ENCODE measurements at places on chromosomes 3 and 15.
A peak's percentile ranks its signal among the peaks of the same experiment; 100 is the strongest.

- no peak for DNase-seq
- no peak overlapping the region for H3K27ac ChIP-seq
- H3K27me3 ChIP-seq: no peaks in the 10 kb centered on the region
- no peaks in the 10 kb centered on the region for H3K36me3 ChIP-seq
Measured at GRCh38 chr15:67564968-67565345, 22.5 kb downstream of the MAP2K5 start.

GRCh38 chr3:142987707-142988106, 13.7 kb upstream of the U2SURP start:
- no peaks in the 10 kb centered on the region for H3K36me3 ChIP-seq
- H3K4me1 ChIP-seq: no peaks in the 10 kb centered on the region
- H3K27ac ChIP-seq: no peak overlapping the region
- no peak for DNase-seq

GRCh38 chr3:3531476-3531875, 267.8 kb upstream of the LRRN1 start:
- H3K27me3 ChIP-seq: no peaks in the 10 kb centered on the region
- H3K36me3 ChIP-seq: no peaks in the 10 kb centered on the region
- H3K27ac ChIP-seq: no peak overlapping the region
- no peaks in the 10 kb centered on the region for H3K4me1 ChIP-seq
- DNase-seq: no peak

DNA sequence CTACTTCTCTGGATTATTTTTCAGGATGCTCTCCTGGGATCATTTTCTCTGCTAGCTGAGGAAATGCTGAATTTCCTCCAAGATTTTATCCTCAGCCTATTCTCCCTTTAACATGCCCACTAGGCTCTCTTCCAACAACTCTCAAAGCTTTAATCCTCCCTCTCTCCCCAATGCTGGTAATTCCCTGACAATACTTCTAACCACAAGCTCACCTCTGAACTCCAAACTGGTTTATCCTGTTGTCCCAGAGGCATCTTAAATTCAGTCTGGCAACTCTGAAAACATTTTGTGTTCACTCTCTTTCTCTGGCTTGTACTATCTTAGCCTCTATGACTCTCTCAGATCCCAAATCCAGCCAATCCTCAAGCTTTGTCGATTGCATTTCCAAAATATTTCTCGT, 490.3 kb downstream of the MECOM start:
- peaks cover 9% of the 10 kb centered on the region for H3K4me1 ChIP-seq
- H3K4me3 ChIP-seq: no peak overlapping the region
- no peak for DNase-seq
- no peaks in the 10 kb centered on the region for H3K36me3 ChIP-seq
- no peaks in the 10 kb centered on the region for H3K27me3 ChIP-seq

DNA sequence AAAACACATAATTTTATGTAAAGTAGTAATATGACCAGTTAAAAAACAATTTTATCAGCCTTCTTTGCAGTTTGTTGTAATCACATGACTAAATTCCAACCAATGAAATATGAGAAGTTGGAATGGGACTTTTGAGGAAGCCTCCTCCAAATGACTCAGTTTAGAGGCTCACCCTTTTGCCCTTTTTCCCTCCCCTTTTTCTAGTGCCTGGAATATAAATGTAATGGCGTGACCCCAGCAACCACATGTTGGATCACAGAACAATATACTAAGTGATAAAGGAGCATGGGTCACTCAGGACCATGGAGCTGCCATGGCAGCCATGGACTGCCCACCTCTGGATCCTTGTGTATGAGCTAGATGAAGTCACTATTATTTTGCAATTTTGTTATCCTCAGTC, 48.8 kb upstream of the HEG1 start:
- DNase-seq: no peak
- no peaks in the 10 kb centered on the region for H3K27me3 ChIP-seq
- H3K36me3 ChIP-seq: no peaks in the 10 kb centered on the region
- no peak overlapping the region for H3K27ac ChIP-seq
- H3K4me1 ChIP-seq: no peaks in the 10 kb centered on the region

DNA sequence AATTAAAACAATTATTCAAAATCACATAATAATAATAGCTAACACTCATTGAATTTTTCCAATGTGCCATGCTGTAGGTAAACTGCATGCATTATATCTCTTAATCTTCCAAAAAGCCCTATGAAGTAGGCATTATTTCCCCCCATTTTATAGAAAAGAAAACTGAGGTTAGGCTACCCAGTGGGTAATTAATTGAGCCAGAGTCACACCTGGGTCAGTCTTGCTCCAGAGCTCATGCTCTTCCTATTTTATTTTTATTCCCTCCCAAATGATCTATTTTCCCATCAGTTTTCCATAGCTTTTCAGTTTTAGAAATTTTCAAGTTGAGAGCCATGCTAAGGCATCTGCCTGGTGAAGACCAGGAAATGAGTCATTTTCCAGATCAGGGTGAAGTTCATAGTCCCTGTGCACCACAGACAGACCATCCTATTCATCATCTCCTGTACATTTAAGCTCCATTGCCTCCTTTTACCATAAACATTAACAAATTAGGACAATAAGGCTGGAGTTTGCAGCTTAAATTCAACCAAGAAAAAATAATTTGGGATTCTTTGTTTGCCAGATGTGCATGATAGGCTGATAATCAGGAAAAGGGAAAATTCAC, 417.3 kb downstream of the OTOL1 start:
- H3K4me1 ChIP-seq: no peaks in the 10 kb centered on the region
- no peaks in the 10 kb centered on the region for H3K27me3 ChIP-seq
- no peak for DNase-seq
- H3K36me3 ChIP-seq: no peaks in the 10 kb centered on the region

DNA sequence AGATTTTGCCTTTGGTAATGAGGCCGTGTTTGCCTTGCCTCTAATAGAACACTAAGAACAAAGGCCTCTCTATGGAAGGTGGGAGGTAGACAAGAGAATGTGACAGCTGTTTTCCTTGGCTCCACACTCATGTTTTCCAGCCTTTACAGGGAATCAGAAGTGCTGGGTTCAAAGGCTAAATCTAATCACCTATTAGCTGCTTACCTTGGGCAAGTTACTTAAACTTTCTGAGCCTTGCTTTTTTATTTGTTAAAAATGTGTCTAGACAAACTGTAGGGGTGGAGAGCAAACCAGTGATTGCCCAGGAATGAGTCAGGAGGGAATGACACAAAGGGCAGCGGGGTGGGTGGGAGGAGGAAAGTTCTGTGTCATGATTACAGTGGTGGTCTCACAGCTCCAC, 179.0 kb downstream of the P3H2 start:
- H3K36me3 ChIP-seq: no peaks in the 10 kb centered on the region
- DNase-seq: no peak
- H3K27me3 ChIP-seq: no peaks in the 10 kb centered on the region
- H3K27ac ChIP-seq: no peak overlapping the region
- no peaks in the 10 kb centered on the region for H3K4me1 ChIP-seq

DNA sequence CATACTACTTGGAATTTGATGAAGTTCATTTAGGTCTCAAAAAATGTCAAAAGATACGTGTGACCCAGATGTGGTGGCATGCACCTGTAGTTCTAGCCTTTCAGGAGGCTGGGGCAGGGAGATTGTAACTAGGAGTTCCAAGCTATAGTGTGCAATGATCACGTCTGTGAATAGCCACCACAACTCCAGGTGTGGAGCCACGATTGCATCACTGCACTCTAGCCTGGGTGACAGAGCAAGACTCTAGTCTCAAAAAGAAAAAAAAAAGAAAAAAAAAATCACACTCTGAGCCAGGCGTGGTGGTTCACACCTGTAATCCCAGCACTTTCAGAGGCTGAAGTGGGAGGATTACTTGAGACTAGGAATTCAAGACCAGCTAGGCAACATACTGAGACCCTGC, 14.2 kb downstream of the MAP4 start:
- peaks cover 11% of the 10 kb centered on the region for H3K36me3 ChIP-seq
- no peak overlapping the region for H3K4me3 ChIP-seq
- H3K4me1 ChIP-seq: no peaks in the 10 kb centered on the region
- no peaks in the 10 kb centered on the region for H3K27me3 ChIP-seq
- no peak for DNase-seq

- H3K27ac ChIP-seq: no peak overlapping the region
- DNase-seq: no peak
- H3K4me3 ChIP-seq: no peak overlapping the region
- peaks cover 1% of the 10 kb centered on the region for H3K27me3 ChIP-seq
- no peaks in the 10 kb centered on the region for H3K36me3 ChIP-seq
Measured at GRCh38 chr15:24862726-24863521, 91.9 kb upstream of the SNRPN start.

DNA sequence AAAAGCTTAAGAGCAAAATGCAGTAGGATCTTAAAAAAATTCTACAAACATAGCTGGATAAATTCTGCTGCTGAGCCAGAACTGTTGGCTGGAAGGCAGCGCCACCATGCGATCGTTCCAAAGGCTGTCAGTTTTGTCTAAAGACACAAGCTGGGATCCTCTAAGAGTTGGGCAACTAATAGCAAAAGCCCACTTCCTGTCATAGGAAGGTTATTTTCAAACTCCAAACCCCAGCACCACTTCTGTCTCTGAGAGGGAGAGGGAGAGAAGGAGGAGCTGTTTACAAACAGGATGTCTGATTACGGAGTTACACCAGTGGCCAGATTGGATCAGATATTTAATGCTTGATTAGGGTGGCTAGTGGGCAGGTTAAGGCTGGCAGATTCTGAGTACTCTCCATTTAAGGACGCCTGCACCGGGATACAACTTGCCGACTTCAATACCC, 44.0 kb downstream of the EIF4E3 start:
- no peaks in the 10 kb centered on the region for H3K27me3 ChIP-seq
- peaks cover 23% of the 10 kb centered on the region for H3K4me1 ChIP-seq
- DNase-seq: peak; percentile 80
- no peaks in the 10 kb centered on the region for H3K36me3 ChIP-seq
- H3K4me3 ChIP-seq: no peak overlapping the region

DNA sequence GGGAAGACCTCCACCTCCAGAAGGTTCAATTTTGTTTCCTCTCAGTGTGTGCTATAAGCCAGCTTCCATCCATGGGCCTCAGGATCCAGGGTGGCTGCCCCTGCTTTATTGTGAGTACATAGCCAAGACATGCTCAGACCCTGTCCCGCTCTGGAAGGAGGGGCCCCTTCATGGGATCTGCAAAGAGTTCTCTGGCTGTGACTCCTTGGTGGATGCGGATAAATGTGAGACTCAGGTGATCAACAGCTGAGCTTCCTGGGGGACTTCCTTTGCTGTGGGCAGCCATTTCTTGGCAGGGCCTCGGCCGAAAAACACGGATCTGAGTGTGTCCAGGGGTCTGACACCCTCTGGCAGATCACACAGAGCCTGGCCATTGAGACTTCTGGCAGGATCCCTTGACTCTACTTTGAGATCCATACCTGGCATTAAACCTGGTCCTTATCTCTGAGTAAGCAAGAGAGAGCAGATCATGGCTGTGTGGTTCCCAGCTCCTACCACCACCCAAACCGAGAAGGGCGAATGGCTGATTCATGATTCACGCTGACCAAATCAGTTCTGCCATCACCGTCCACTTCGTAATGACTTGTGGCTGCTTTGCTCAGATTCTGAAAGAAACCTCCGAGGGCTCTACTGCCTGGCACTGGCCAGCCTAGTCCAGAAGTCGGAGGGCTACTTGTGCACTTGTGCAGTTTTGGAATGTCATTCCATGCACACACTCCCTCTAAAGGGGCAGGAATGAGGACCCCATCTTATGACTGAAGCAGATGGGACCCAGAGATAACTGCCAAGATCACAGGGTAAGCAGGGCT, 68.1 kb downstream of the SENP2 start:
- H3K4me3 ChIP-seq: no peak overlapping the region
- H3K27me3 ChIP-seq: no peaks in the 10 kb centered on the region
- peak overlapping the region; percentile 17 for H3K27ac ChIP-seq
- H3K36me3 ChIP-seq: no peaks in the 10 kb centered on the region
- no peak for DNase-seq
- H3K4me1 ChIP-seq: peaks cover 18% of the 10 kb centered on the region

DNA sequence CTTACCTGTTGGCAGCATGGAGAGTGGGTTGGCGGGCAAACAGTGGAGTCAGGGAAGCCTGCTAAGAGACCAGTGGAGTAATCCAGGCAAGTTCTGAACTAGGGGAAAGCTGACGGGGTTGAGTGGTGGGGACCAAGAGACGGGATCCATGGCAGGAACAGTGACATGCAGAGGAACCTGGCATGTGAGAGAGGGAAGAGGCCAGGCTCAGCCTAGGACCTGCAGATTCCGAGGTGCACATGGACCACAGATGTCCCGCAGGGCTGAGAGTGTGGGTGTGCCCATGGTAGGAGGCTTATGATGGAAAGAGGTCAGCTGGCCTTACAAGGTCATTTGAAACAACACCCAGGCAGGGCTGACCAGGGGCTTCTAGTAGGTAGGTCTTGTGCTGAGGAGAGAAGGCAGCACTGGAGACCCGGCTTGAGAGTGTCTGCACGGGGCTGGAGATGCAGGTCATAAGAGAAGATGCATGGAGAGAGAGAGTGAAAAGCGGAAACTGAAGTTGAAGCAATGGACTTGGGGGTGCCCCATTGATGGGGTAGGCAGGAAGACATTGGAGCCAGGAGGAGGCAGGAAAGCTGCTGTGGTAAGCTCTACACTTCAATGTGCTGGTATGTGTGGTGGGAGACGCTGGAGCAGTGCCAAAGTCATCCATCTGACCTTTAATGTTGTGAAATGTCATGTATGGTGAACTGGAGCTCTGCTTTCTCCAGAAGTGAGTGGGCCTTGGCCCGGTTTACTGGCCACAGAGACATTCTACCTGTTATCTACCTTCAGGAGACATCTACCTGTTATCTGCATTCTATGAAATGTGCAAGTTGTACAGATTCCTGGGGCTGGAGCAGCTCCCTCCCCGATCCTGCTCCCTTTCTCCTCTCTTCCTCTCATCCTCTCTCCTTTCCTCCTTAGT, 4.6 kb downstream of the SPSB4 start:
- H3K27me3 ChIP-seq: peaks cover 23% of the 10 kb centered on the region
- H3K27ac ChIP-seq: no peak overlapping the region
- H3K4me1 ChIP-seq: peaks cover 8% of the 10 kb centered on the region
- no peaks in the 10 kb centered on the region for H3K36me3 ChIP-seq

GRCh38 chr15:95290176-95290974, 1040.1 kb upstream of the NR2F2 start:
- H3K27me3 ChIP-seq: no peaks in the 10 kb centered on the region
- peaks cover under 1% of the 10 kb centered on the region for H3K4me1 ChIP-seq
- no peak for DNase-seq

DNA sequence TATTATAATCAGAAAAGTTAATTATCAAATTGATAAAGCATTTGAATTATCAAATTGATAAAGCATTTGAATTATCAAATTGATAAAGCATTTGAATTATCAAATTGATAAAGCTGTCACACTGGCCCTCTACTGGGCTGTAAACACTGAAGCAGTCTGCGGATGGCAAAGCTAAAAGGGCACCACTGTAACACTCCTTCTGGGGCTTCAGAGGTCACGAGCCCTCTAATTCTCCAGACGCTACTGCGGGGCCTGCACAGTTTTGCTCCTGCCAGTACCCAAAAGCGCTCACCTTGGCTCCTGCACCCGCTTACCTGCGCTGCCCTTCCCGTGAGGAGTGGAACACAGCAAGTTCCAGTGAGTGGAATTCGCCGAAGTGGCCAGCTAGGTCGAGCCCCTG, 409.0 kb upstream of the KCNMB2 start:
- H3K27me3 ChIP-seq: no peaks in the 10 kb centered on the region
- no peak for DNase-seq
- no peak overlapping the region for H3K27ac ChIP-seq
- H3K4me1 ChIP-seq: no peaks in the 10 kb centered on the region

- no peaks in the 10 kb centered on the region for H3K4me1 ChIP-seq
- no peak for DNase-seq
- no peak overlapping the region for H3K27ac ChIP-seq
- no peaks in the 10 kb centered on the region for H3K36me3 ChIP-seq
- no peak overlapping the region for H3K4me3 ChIP-seq
Measured at GRCh38 chr3:82363131-82363530, 601.7 kb upstream of the GBE1 start.
